ENCODE measurements at places on chromosomes 5 and 9. TPM values are rescaled to one million over a fixed set of nuclear protein-coding genes. Genes with fewer than 3 reads are reported as not detected.
A peak's percentile ranks its signal among the peaks of the same experiment; 100 is the strongest.

GRCh38 chr9:114117996-114118830 lies 19.1 kb upstream of the KIF12 start:
- DNase-seq, result no peak

DNA sequence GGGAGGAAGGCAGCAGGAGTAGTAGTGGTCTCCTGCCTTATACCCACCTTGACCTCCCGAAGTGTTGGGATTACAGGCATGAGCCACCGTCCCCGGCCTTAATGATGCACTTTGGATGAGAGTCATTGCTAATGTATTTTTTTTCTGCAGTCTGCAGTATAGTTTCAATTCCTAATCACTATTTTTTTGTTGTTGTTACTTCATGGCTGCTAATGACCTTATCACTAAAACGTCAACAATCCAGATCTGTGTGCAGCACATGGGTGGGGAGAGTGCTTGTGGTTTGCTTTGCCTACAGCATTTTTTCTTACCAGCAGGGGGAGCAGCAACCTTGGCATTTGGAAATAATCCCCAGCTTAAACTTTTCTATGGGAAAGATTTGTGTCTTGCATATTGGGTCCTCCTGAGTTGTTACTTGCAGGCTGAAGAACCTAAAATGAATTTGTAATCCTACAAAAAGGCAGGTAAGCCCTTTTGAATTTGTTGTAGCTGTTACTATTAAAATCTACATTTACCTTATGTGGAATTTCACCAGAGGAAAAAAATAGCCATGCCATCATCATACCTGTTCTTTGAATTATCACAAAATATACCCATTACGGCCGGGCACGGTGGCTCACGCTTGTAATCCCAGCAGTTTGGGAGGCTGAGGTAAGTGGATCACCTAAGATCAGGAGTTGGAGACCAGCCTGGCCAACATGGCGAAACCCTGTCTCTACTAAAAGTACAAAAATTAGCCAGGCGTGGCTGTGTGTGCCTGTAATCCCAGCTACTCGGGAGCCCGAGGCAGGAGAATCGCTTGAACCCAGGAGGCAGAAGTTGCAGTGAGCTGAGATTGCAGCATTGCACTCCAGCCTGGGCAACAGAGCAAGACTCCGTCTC lies 6.3 kb upstream of the MED7 start:
- DNase-seq, result peak; percentile 81

DNA sequence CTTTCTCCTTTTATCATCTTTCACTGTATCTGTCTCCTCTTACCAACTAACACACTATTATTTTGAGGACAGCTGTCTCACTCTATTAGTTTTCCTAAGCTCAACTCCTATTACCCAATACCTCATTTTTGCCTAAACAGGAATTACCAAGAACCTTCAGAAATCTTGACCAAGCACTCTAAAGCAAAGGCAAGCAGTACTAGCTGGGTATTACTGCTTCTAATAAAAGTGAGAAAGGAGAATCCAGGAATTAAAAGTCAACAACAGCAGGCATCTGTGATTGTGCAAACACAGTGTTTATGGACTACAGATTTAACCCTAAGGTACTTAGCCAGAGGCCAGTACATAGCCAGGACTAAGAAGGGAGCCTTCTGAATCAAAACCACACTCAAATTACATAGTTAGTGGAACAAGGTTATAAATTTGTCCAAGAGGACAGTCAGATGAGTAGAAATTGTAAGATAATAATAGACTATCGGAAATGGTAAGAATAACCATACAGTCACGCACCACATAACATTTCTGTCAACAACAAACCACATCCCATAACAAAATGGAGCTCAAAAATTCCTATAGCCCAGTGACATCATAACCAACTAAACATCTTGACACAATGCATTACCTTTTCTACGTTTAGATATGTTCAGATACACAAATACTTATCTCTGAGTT lies 8.3 kb downstream of the RFX3 start:
- no peak for DNase-seq

The CCDC192 gene
- total RNA-seq, result not detected

- peak; percentile 59 for DNase-seq
These were observed 25.0 kb upstream of the C5orf47 start for GRCh38 chr5:173963867-173964441.

GRCh38 chr5:61159070-61159469 lies 3.2 kb downstream of the SMIM15 start:
- no peak for DNase-seq

DNA sequence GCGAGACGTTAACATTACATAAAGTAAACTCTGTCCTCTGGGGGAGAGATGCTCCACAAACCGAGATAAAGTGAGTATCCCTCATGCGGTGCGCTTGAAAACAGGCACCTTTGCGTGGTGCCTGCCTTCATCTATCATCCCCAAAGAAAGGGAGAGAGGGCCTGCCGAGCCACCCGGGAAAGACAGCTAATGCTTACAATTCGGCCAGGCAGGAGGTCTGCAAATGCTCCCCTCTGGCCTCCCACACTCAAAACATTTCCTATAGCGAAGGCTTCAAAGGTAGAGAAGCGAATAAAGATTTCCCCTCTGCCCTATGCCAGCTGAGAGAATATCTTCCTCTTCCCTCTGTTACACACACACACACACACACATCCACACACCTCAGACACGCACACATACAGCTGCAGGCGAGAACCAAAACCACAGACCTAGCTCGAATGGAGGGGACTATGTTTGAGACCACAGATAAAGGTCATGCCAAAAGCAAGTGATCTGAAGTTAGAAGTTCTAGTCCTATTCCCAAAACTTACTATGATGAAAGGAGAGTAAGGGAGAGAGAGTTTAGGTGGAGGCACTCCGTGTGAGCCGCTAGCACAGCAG lies 132.8 kb downstream of the CRB2 start:
- DNase-seq, result no peak

The FRMPD1 gene
- 4.7 TPM for total RNA-seq

DNA sequence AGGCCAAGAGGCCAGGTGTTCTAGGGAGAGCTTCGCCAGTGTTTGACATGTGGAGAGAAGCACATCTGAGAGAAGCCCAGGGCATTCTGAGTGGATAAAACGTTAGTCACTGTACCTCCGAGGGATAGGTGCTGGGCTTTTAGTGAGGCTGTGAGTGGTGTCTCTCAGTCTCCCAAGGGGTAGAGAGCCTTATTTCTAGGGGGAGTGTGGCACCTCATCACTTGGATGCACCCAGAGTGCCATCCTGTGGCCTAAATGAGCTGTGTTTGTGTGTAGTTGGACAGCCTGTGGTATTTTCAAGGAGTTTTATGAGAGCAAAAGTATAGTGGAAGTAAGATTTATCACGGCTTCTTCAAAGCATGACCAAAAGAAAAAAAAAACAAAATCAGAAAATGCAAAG lies 1046.9 kb upstream of the WWC1 start:
- DNase-seq, result no peak

The HTR4 gene
- total RNA-seq, result 7.9 TPM

The PCSK1 gene
- total RNA-seq, result 84.2 TPM

DNA sequence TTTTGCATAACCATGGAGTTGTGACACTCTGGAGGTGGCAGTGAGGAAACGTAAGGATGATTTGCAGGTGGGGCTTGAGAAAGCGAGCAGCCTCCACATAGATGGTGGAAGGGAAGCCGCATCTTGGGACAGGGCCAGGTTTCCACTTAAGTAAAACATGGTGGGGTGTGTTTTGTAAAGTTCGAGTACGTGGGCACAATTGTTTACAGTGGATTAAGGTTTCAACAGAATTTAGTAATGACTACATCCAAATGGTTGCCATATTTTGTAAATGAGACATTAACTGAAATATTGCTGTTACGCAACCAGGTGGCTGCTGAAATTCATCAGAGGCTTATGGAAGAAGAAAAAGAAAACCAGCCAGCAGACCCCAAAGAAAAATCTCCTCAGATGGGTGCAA lies 85.4 kb upstream of the IL7R start:
- no peak for DNase-seq

- no peak for DNase-seq
These were observed 37.7 kb upstream of the PDE8B start for GRCh38 chr5:77172713-77173328.

Data from dorsolateral prefrontal cortex (tissue), 122 donors.